Stimulated activated CD4-positive, alpha-beta T cell treated with anti-CD3 and anti-CD28 coated beads, Interleukin-12 subunit alpha, Interleukin-12 subunit beta, amount 100 ng/mL, for 4 hours (primary cell): ENCODE measurements at places on chromosomes 3 and 15.

GRCh38 chr3:182568261-182568660 is 225.0 kb upstream of the ATP11B start:
- DNase-seq, result no peak

DNA sequence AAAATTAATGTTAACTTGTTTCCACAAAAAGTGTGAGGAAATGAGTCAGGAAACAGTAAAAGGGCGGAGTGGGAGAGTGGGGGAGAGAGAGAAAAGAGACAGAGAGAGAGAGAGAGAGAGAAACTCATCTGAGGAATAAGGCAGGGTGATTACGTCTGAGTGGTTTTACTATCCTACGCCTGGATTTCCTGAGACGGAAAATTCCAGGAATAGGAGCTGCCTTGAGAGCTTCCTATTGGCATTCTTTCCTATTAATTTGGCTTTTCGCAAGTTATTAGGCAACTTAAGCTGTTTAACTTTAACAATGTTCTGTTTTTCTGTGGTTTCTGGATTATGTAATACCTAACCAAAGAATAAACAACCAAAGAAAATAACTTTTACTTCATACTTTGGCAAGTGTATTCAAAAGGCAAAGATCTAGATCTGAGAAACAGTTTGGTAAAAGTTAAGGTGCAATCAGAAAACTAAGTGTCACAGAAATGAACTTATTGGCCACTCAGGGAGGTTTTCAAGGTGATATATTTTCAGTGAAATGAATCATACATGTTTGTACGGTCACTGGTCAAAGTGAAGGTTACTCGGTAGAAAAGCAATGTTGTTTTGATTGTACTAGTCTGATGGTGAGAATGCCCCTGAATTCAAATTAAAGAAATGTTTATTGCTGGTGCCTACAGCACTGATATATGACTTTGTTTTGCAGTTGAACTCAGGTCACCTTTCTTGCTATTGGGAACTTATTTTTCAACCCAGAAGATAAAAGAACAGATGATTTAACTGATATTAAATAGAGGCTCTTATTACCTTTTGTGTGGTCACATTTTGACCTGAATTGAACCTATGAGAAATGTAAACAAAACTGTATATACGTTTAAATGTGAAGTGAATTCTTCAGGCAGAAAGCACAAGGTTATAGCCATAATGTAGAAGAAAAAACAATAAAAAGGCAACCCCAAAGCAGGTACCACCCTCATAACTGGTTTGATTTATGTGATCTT is 39.9 kb upstream of the TNFSF10 start:
- no peak for DNase-seq

- no peak for DNase-seq
Observed at GRCh38 chr3:146065573-146066006, 95.4 kb downstream of the PLOD2 start.

GRCh38 chr3:186511245-186511644 is 32.9 kb downstream of the CRYGS start:
- no peak for DNase-seq

GRCh38 chr3:69097407-69098086 is 12.8 kb downstream of the ARL6IP5 start:
- DNase-seq, result no peak

DNA sequence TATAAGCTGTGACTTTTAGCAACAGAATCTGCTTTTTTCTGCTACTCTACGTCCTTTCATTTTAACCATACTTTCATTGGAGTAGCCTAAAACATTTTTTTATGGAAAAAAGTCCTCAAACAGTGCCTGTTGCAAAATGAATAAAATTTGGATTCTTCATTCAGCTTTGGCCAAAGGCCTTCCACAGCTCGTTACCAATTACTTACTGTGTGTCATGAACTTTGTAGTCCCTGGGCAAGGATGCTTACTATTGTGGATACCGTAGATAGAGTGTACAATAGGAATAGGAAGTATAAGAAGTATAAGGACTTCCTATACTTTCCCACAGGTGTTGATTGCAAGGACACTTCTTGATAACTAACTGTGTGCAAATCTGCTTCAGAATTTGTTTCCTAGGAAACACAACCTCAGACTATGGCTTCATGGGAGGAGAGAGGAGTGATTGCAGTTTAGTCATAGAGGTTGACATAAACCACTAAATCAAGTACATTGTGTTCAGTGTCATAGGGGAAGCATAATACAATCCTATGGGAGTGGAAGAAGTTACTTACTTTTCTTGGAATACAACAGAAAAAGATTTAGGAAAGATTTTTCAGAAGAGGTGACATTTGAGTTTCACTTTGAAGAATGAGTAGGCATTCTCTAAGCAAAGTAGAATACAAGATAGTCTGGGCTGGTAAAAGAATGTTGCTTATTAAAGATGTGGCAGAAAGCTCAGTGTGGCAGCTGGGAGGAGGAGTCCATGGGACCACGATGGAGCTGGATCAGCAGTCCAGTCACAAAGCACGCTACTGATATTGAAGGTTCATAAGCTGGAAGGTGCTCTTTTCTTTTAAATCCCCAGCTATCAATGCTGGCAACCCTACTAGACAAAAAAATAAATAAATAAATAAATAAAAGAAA is 309.7 kb upstream of the TPRG1 start:
- DNase-seq, result no peak

GRCh38 chr3:162348912-162349311 is 852.3 kb downstream of the OTOL1 start:
- DNase-seq, result no peak

GRCh38 chr3:40299130-40299720 is 10.3 kb upstream of the EIF1B start:
- no peak for DNase-seq
